Muscle of leg (tissue), 16 donors: ENCODE measurements at places on chromosomes 1 and 21.

GRCh38 chr21:25831300-25831960, 96.7 kb downstream of the GABPA start:
- no peak for DNase-seq
- H3K4me1 ChIP-seq, result no peaks in the 10 kb centered on the region
- H3K4me3 ChIP-seq, result no peak overlapping the region
- no peaks in the 10 kb centered on the region for H3K36me3 ChIP-seq

GRCh38 chr1:205656236-205656635, 24.1 kb downstream of the SLC45A3 start:
- no peaks in the 10 kb centered on the region for H3K36me3 ChIP-seq
- no peak overlapping the region for H3K27ac ChIP-seq
- H3K4me3 ChIP-seq, result no peak overlapping the region
- H3K4me1 ChIP-seq, result peaks cover 21% of the 10 kb centered on the region
- H3K27me3 ChIP-seq, result peaks cover 2% of the 10 kb centered on the region

DNA sequence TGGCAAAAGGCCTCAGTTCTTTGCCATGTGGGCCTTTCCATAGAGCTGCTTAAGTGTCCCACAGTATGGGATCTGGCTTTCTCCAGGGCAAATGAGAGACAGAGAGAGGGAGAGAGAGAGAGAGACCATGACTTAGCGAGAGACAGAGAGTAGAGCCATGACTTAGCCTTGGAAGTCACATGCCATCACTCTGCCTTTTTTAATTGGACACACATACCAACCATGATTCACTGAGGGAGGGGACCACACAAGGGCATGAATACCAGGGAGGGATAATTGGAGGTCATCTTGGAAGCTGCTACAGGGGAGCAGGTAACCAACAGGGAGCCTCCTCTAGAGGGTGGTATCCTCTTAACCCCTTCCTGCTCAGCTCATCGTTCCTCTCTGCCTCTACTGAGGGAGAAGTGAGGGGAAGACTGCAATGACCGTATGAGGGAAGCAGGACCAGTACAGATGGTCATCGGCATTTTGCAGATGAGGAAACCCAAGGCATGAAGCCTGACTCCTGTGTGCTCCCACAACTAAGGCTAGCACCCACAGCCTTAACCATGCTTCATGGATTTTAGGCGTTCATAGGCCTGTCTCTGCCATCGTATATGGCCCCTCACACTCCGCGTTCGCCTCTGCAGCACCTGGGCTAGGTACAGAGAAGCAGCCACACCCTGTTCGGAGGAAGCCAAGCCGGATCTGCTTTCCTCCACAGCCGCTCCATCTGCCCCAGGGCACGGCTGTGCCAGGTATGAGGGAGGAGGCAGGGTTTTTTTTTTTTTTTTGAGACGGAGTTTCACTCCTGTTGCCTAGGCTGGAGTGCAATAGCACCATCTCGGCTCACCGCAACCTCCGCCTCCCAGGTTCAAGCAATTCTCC, 38.6 kb downstream of the MEF2D start:
- H3K27me3 ChIP-seq, result no peaks in the 10 kb centered on the region
- H3K36me3 ChIP-seq, result peaks cover 27% of the 10 kb centered on the region
- no peak for DNase-seq
- H3K4me3 ChIP-seq, result no peak overlapping the region

- peaks cover 25% of the 10 kb centered on the region for H3K36me3 ChIP-seq
- DNase-seq, result no peak
- H3K27ac ChIP-seq, result no peak overlapping the region
- no peaks in the 10 kb centered on the region for H3K27me3 ChIP-seq
- no peak overlapping the region for H3K4me3 ChIP-seq
Observed at GRCh38 chr1:111154021-111154999, 14.3 kb downstream of the CEPT1 start.

DNA sequence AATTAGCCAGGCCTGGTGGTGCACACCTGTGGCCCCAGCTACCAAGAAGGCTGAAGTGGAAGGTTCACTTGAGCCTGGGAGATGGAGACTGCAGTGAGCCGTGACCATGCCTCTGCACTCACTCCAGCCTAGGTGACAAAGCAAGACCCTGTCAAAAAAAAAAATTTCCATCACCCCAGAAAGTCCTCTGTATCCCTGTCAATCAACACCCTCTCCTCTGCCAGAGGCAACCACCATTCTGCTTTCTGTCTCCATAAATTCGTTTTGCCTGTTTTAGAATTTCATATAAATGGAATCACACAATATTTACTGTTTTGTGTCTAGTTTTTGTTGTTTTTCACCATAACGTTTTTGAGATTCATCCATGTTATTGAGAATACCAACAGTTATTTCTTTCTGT, 141.6 kb upstream of the SLC45A1 start:
- no peak for DNase-seq
- no peaks in the 10 kb centered on the region for H3K27me3 ChIP-seq
- no peaks in the 10 kb centered on the region for H3K36me3 ChIP-seq

DNA sequence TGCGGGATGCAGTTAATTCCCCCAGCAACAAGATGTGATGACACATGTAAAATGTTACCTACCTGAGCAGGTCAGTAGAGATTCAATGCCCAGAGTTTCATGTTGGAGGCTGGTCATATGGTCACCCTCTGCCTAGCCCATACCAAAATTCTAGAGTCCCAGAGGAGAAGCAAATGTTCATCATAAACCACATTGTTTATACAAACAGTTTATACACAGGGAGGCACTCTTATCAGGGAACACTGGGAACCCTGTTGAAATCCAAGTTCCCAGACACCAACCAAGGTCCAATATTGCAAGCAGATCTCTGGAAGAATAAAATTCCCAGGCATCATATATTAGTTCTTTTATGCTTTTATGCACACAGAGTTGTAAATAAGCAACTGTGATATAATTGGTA, 10.5 kb downstream of the HAO2 start:
- no peak overlapping the region for H3K27ac ChIP-seq
- H3K27me3 ChIP-seq, result no peaks in the 10 kb centered on the region
- DNase-seq, result no peak
- no peak overlapping the region for H3K4me3 ChIP-seq
- no peaks in the 10 kb centered on the region for H3K4me1 ChIP-seq

DNA sequence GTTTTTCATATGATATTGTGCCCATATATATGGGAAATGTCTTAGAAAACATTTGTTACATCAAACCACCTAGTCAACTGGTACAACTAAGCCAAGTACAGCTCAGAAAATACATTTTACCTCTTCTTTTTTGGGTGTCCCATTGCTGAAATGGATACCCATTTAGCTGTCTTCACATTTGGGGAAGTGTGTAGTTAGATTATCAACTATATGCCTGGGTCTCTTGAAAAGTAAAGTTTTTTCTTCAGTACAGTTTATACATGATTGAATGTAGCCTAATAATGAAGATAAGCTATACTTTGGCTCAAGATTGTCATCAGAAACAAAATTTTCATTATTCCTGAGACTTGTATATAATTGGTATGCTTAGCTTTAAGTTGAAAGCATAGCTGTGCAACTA, 2.0 kb downstream of the AGO3 start:
- no peak overlapping the region for H3K27ac ChIP-seq
- no peak overlapping the region for H3K4me3 ChIP-seq
- no peaks in the 10 kb centered on the region for H3K4me1 ChIP-seq
- no peaks in the 10 kb centered on the region for H3K36me3 ChIP-seq
- no peak for DNase-seq

GRCh38 chr21:37711286-37711829, 204.9 kb downstream of the KCNJ6 start:
- H3K36me3 ChIP-seq, result no peaks in the 10 kb centered on the region
- peaks cover 24% of the 10 kb centered on the region for H3K4me1 ChIP-seq
- peak; percentile 11 for DNase-seq
- H3K4me3 ChIP-seq, result no peak overlapping the region

DNA sequence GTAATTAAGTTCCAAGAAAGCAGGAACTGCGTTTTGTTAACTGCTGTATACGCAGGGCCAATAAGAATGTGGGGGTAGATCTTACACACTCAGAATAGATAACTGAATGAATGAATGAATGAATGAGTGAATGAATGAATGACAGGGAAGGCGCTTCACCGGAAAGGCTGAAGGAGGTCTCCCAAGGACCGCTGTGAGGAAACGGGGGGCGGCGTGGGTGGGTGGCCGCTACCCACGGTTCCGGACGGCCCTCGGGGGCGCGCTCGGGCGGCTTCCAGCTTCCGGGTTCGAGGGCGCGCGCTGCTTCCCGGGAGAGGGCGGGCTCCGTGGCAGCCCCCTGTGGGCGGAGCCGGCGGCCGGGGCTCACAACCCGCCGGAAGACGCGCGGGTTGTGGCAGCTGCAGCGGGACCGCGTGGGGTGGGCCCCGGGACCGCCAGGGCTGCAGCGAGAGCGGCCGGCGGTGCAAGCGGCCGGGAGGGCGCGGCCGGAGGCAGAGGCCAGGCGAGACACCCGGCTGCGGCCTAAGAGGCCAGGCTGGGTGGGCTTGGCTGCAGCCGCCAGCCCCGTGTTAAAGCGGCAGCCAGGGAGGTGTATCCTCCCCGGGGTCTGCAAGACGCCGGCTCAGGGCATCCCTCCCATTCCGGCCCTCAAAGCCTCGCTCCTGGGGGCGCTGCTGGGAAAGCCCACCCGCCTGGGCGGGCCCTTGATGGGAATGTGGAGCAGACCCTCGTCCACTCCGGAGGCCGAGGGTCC, at the start of gene ZFP69:
TSS of gene ZFP69 (plus strand) at position 367 of the 754 bp plus-strand sequence. CDS start 2,072 bp downstream, outside the sequence.
- peaks cover 11% of the 10 kb centered on the region for H3K36me3 ChIP-seq
- peak within 1 kb of the TSS; percentile 73 for H3K4me3 ChIP-seq
- peak within 1 kb of the TSS; percentile 60 for H3K27ac ChIP-seq
- H3K4me1 ChIP-seq, result peaks cover 5% of the 10 kb centered on the region
- DNase-seq, result peak; percentile 86

GRCh38 chr1:206559672-206559995, 52.3 kb downstream of the RASSF5 start:
- H3K4me1 ChIP-seq, result peaks cover 55% of the 10 kb centered on the region
- no peak for DNase-seq
- peaks cover 13% of the 10 kb centered on the region for H3K27me3 ChIP-seq
- H3K36me3 ChIP-seq, result no peaks in the 10 kb centered on the region

- H3K27ac ChIP-seq, result no peak overlapping the region
- H3K27me3 ChIP-seq, result no peaks in the 10 kb centered on the region
- no peak overlapping the region for H3K4me3 ChIP-seq
- H3K36me3 ChIP-seq, result no peaks in the 10 kb centered on the region
- no peak for DNase-seq
- H3K4me1 ChIP-seq, result no peaks in the 10 kb centered on the region
Observed at GRCh38 chr1:96559707-96560596, 161.6 kb upstream of the PTBP2 start.

GRCh38 chr1:81827942-81828341, 27.2 kb downstream of the ADGRL2 start:
- no peaks in the 10 kb centered on the region for H3K4me1 ChIP-seq
- DNase-seq, result no peak
- H3K4me3 ChIP-seq, result no peak overlapping the region
- no peaks in the 10 kb centered on the region for H3K36me3 ChIP-seq
- H3K27ac ChIP-seq, result no peak overlapping the region

GRCh38 chr21:25501462-25501861, 105.8 kb downstream of the MRPL39 start:
- H3K4me3 ChIP-seq, result no peak overlapping the region
- H3K4me1 ChIP-seq, result no peaks in the 10 kb centered on the region
- no peaks in the 10 kb centered on the region for H3K36me3 ChIP-seq
- DNase-seq, result no peak

- no peak overlapping the region for H3K27ac ChIP-seq
- no peaks in the 10 kb centered on the region for H3K4me1 ChIP-seq
- no peaks in the 10 kb centered on the region for H3K27me3 ChIP-seq
- no peaks in the 10 kb centered on the region for H3K36me3 ChIP-seq
- no peak overlapping the region for H3K4me3 ChIP-seq
Observed at GRCh38 chr1:185837711-185838110, 103.5 kb downstream of the HMCN1 start.

DNA sequence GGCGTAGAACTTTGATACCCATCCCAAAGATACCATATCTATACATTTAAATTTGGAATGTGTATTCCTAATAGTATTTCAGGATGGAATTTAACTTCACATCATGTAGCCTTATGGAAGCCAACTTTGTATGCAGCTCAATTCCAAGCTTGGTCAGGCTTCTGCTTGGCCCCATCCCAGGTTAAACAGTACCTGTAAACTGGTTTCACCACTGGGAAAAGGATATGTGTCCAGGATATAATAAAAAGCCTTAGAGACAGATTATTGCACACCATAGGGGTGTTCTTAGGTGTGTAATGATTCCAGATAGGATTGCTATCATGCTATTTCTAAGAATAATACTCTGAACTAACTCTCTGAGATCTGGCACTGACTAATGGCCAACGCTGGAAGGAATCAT, 28.1 kb downstream of the ADAM30 start:
- H3K4me3 ChIP-seq, result no peak overlapping the region
- no peaks in the 10 kb centered on the region for H3K27me3 ChIP-seq
- H3K36me3 ChIP-seq, result no peaks in the 10 kb centered on the region
- no peak for DNase-seq
- no peak overlapping the region for H3K27ac ChIP-seq
- H3K4me1 ChIP-seq, result peaks cover 12% of the 10 kb centered on the region

DNA sequence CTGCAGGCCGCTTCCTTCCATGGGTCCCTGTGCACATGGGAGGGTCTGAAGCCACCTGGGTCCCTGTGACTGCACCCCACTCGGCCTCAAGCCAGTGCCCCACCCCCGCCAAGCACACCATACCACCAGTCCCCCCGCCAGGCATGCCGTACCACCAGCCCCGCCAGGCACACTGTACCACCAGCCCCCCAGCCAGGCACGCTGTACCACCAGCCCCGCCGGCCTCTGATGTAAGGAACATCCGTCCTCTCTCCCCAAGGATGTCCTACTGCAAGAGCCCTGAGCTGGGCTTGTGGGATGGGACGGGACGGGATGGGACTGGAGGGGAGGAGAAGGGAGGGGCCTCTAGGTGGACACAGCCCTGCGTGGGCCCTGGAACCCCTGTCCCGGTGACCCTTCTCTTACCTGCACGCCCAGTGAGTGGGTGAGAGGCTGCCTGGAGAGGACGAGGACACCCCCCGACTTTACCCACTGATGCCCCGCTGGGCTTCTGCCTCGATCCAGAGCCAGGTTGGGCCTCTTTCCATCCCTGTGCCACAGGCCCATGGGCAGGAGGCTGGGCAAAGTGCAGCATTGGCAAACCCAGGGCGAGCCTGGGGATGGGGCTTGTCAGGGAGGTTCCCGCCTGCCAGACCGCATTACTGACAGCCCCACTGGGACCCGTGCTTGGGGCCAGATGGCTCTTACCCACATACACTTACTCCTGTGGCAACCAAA, 40.8 kb upstream of the COL6A1 start:
- no peak for DNase-seq
- peaks cover 20% of the 10 kb centered on the region for H3K4me1 ChIP-seq
- no peak overlapping the region for H3K4me3 ChIP-seq
- peaks cover 2% of the 10 kb centered on the region for H3K27me3 ChIP-seq
- no peaks in the 10 kb centered on the region for H3K36me3 ChIP-seq
- no peak overlapping the region for H3K27ac ChIP-seq

GRCh38 chr1:91779548-91780021, 106.4 kb downstream of the TGFBR3 start:
- H3K4me3 ChIP-seq, result no peak overlapping the region
- H3K4me1 ChIP-seq, result peaks cover 62% of the 10 kb centered on the region
- peak overlapping the region; percentile 84 for H3K27ac ChIP-seq
- DNase-seq, result peak; percentile 71
- no peaks in the 10 kb centered on the region for H3K27me3 ChIP-seq
